ENCODE measurements at places on chromosomes 3 and 15.

GRCh38 chr15:45314960-45315359, 62.9 kb downstream of the SLC28A2 start:
- ATAC-seq, result peak; percentile 95

- no peak for ATAC-seq
Observed at GRCh38 chr3:187025656-187026316, 95.5 kb downstream of the ST6GAL1 start.

GRCh38 chr15:27086149-27086548, 115.2 kb downstream of the GABRG3 start:
- no peak for ATAC-seq

GRCh38 chr3:152254041-152254440, 14.7 kb upstream of the MBNL1 start:
- no peak for ATAC-seq

DNA sequence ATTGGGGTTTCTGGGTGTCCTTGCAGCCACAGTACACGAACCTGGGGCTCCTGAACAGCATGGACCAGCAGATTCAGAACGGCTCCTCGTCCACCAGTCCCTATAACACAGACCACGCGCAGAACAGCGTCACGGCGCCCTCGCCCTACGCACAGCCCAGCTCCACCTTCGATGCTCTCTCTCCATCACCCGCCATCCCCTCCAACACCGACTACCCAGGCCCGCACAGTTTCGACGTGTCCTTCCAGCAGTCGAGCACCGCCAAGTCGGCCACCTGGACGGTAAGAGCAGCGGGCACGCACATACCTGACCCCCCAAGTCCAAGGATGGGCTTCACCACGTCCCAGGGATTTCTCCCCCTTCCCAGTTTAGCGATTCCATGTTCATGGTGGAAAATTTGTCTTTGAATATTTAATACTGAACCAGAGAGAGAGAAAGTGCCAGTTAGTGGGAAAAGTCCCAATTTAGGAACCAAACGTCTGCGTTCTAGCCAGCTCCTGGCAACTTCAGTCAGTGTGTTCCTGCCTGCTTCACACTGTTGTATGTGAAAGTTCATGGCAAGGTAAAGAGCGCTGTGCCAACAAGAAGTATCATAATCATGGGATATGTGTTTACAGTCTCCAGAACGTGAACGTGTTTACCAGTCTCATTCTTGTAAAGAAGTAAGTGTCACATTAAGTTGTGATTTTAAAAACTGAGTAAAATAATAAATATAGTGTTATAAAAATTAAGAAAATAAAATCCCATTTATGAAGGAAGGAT, 177.2 kb downstream of the TP63 start:
- ATAC-seq, result no peak

GRCh38 chr3:34078418-34078817, 280.0 kb downstream of the PDCD6IP start:
- ATAC-seq, result no peak

DNA sequence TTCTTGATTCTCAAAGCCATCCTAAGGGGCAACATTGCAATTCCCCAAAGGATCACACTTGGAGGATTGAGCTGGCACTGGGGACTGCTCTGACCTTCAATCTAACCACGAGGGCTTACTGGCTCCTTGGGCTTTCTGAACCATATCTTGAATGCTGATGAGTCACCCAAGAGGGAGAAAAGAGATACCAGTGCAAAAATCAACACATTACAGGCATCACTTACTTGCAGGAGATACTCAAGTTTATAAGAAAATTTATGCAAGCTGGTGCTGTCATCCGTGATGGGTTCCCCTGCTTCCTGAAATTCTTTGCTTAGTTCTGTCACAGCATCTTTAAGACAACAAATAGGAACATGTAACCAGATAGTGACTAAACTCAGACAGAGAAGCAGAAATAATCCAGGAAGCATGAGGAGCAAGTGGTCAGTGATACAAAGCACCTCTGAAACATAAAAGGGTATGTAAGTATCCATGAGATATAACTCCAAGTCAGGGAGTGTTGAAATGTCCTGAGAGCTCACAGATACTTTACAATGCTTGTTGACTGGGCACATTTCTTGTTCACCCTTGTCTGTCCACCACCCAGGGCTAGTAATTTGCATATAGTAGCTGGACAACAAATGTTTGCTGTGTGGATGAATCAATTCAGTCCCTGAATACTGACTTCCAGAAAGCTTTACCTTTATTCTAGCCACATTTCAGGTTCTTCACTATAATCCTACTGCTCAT, 14.1 kb downstream of the FYCO1 start:
- no peak for ATAC-seq

DNA sequence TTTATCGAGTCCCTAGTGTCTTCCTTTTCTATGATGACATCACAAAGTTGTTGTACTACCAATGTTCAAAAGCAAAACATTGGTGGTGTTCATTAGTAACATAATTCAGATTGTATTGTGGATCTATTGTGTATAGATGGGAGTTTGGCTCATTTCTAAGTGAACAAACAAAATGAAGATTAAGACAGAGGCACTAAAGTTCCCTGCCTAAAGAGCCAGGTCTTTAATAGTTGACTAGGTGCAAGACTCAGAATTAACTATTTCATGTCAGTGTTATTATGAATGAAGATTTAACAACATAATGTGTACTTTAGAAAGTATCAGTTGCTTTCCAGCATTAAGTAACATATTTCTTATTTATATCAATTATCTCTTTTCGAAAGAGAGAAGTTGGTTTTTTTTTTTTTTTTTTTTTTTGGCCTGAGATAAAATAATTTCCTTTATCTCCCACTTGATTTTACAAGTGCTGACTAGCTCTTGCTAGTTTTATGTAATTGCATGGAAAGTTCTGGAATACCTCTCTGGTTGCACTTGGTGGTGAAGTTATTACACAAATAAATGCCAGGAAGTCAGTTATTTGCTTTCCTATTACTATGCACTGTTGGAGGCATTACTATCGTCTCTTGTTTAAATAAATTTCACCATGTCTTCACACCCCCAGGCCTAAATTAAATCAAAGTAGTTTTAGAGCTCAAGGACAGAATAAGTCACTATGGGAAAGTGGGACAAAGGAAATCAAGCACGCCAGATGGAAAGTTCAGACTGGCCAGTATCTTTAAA, 48.7 kb downstream of the NAALADL2 start:
- ATAC-seq, result no peak

GRCh38 chr3:67016522-67017080, 18.5 kb downstream of the KBTBD8 start:
- ATAC-seq, result no peak

GRCh38 chr3:46957092-46957820, 19.3 kb downstream of the CCDC12 start:
- no peak for ATAC-seq

- ATAC-seq, result no peak
Observed at GRCh38 chr15:60758961-60759729, 280.2 kb upstream of the ICE2 start.

- no peak for ATAC-seq
Observed at GRCh38 chr3:69149586-69149985, 27.2 kb upstream of the LMOD3 start.

DNA sequence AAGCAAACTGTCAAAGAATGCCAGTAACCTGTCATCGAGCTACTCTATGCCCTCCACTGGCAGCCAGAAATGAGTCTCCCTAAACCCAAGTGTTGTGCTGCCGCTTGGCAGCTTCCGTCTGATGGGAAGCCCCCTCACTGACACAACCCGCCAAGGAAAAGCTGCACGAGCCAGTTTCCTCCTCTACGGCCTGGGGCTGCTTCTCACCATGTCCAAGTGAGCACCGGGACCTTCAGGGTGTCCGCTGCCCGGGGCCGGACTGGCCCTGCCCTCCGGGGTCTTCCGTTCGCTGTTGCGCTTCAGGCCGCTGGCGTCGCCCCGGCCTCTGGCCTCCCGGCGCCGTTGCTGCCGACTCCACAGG, 490 bp downstream of the TOMM70 start:
- ATAC-seq, result peak; percentile 15

- no peak for ATAC-seq
Observed at GRCh38 chr15:95556225-95556624, 774.3 kb upstream of the NR2F2 start.

GRCh38 chr3:113496924-113497323, 18.0 kb downstream of the SPICE1 start:
- no peak for ATAC-seq

DNA sequence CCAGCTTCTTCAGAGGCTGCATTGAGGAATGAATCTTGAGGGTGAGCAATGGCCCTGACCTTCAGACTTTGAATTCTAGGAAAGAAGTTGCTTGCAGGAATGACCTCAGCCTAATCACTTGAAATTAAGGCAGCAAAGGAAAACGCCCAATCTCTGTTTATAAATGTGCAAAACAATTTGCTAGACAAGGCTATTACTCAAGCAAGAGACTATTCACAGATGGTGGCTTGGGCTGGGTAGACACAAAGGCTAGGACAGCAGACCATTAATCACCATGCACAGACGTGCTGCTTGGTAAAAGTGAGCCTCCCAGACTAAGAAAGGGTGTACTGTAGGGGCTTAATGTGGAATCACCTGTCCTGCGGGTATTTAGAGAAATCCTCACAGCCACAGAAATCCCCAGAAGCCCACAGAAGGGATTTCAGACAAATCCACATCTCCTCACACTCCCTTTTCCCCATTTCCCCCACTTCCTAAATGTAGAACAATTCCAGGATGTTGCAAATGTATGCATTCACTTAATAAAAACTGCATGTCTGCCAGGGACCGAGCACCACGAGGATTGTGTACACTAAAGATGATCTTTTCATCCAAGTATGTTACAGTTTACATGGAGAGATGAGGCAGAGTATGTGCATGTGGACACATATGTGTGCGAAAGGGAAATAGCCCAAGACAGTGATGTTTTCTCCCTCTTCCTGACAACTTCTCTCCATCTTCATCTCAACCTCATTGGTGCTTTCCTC, 259.5 kb downstream of the THSD4 start:
- ATAC-seq, result peak; percentile 85

DNA sequence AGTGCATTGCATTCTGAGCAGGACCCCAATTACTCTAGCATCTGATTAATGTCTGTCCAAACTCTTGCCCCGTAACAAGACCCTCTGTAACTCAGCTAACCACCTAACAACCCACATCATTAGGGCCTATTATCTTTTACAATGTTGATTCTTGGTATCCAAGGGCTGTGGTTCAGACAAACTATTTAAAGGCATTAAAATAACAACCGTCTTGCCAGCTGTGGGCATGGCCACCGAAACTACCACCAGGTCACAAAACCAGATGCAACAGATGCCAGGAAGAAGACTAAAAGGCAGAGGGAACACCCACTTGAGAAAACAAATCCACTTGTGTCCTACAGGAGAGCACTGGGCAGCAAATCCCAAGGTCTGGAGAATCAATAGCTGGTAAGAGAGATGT, 262.9 kb downstream of the ERC2 start:
- ATAC-seq, result no peak

GRCh38 chr15:74504418-74504817, 36.6 kb upstream of the ARID3B start:
- ATAC-seq, result no peak

GRCh38 chr3:52779011-52779836, 1.8 kb downstream of the ITIH1 start:
- ATAC-seq, result no peak

- peak; percentile 85 for ATAC-seq
Observed at GRCh38 chr15:80152896-80153876, at the start of gene FAH. Gene FAH, plus strand, starts transcription at chr15:80152999. Its CDS starts 56 bp downstream, at chr15:80153055.

GRCh38 chr3:174186377-174186989, 672.7 kb upstream of the NAALADL2 start:
- ATAC-seq, result no peak

DNA sequence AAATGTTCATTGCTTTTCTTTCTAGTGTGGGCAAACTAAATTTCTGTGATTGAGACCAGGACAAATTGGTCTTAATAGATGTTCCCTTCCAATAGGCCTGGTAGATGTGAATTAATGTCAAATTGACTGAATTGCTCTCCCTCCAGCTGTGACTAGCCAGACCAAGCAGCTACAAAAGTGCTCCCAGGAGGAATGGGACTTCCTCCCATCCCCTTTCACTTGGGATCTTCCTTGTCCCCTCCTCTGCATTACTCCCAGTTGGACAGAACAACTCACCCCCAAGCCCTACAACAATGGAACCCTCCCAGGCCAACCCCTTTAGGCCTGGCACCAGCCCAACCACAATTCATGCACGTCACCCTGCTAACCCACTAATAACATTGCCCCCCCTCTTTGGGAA, 19.6 kb upstream of the ZKSCAN7 start:
- peak; percentile 19 for ATAC-seq

GRCh38 chr3:155407971-155408370, 114.5 kb upstream of the STRIT1 start:
- no peak for ATAC-seq

DNA sequence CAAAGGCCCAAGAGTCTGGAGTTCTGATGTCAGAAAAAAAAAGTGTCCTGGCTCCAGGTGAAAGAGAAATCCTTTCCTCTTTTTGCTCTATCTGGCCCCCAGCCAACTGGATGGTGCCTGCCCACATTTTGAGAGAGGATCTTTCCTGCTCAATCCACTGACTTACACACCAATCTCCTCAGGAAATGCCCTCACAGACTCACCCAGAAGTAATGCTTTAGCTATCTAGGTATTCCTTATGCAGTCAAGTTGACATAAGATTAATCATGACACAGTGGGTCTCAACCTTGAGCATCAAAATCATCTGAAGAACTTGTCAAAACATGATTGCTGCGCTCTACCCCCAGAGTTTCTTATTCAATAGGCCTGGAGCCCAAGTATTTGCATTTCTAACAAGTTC, 31.2 kb downstream of the STRIT1 start:
- no peak for ATAC-seq

DNA sequence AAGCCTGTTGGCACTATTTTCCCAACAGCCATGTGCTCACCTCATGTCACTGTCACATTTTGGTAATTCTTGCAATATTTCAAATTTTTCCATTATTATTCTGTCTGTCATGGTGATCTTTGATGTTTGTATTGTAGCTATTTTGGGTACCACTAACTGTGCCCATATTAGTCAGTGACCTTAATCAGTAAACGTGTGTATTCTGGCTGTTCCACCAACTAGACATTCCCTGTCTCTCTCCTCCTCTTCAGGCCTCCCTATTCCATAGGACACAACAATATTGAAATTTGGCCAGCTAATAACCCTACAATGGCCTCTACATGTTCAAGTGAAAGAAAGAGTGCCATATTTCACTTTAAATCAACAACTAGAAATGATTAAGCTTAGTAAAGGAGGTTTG, 88.6 kb downstream of the OPA1 start:
- no peak for ATAC-seq

- ATAC-seq, result peak; percentile 97
Observed at GRCh38 chr15:38474155-38474757, 20.3 kb downstream of the FAM98B start.

DNA sequence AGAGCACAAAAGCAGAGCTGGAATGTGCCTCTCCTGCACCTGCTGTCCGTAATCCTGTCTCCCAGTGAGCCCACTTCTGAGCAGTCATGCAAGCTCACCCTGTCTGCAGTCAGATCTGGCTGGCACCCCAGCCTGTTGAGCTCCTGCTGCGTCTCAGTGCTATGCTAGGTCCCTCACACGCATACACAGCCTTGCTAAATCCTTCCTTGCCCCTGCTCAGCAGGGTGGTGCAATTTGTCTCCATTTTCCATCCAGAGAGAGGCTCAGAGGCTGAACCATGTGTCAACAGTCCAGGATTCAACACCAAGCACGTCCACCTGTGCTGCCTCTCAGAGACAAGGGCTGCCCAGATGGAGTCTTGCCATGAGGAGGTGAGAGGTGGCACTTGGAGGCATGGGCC, 11.0 kb downstream of the POMGNT2 start:
- no peak for ATAC-seq

- no peak for ATAC-seq
Observed at GRCh38 chr3:97937205-97937604, 35.0 kb downstream of the RIOX2 start.

All from motor neuron (in vitro differentiated cells).